ENCODE measurements at places on chromosomes 5 and 9. TPM values are rescaled to one million over a fixed set of nuclear protein-coding genes. Genes with fewer than 3 reads are reported as not detected.
A peak's percentile ranks its signal among the peaks of the same experiment; 100 is the strongest.

- no peaks in the 10 kb centered on the region for H3K27me3 ChIP-seq
- H3K4me3 ChIP-seq: no peak overlapping the region
- no peaks in the 10 kb centered on the region for H3K4me1 ChIP-seq
- no peak overlapping the region for H3K27ac ChIP-seq
Measured at GRCh38 chr9:121085661-121086060, 10.9 kb downstream of the CNTRL start.

DNA sequence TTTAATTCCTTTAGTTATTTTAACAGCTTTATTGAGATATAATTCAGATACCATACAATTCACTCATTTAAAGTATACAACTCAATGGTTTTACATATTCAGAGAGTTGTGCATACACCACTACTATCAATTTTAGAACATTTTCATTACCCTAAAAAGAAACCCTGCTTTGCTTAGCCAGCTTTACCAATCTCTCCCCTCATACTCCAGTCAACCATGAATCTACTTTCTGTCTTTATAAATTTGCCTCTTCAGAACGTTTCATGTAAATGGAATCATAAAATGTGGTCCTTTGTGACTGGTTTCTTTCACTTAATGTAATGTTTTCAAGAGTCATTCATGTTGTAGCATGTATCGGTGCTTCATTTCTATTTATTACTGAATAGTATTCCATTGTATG is 24.9 kb downstream of the NIM1K start:
- H3K4me1 ChIP-seq: no peaks in the 10 kb centered on the region
- H3K27ac ChIP-seq: no peak overlapping the region
- peaks cover 14% of the 10 kb centered on the region for H3K27me3 ChIP-seq
- no peak overlapping the region for H3K4me3 ChIP-seq
- H3K36me3 ChIP-seq: peaks cover 3% of the 10 kb centered on the region

GRCh38 chr5:88235828-88236227 is 32.8 kb downstream of the TMEM161B start:
- H3K36me3 ChIP-seq: peaks cover 7% of the 10 kb centered on the region
- H3K4me3 ChIP-seq: no peak overlapping the region
- no peak overlapping the region for H3K27ac ChIP-seq
- no peaks in the 10 kb centered on the region for H3K4me1 ChIP-seq
- H3K27me3 ChIP-seq: no peaks in the 10 kb centered on the region

The PKD2L2 gene
- total RNA-seq: not detected

DNA sequence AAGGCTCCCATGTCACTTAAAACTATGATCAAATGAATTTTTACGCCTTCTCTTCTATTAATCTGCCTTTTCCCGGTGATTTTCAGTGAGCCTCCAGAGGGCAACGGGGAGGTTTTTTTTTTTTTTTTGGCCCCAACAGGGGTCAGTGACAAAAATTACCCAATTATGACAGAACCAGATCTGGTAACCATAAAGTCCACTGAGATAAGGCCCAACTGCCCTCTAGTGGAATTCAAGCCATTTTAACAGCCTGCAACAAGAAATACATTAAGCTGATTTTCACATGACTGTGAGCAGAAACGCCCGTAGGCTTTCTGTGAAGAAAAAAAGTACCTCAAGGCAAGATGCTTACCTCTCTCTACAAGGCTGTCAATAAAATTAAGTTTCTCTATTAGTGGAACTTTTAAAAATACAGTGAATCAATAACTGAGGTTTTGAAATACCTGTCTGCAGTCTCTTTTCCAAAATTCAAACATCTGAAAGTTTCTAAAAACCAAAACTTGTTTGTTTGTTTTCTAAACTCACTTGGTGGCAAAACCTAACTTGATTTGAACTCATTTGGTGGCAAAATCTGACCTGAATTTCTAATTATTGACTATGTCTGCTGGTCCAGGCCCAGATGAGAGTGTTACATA is 49.7 kb upstream of the FST start:
- no peak overlapping the region for H3K4me3 ChIP-seq
- H3K27me3 ChIP-seq: no peaks in the 10 kb centered on the region
- H3K27ac ChIP-seq: no peak overlapping the region
- peaks cover 18% of the 10 kb centered on the region for H3K4me1 ChIP-seq

- DNase-seq: no peak
- H3K27ac ChIP-seq: no peak overlapping the region
- H3K36me3 ChIP-seq: no peaks in the 10 kb centered on the region
- H3K27me3 ChIP-seq: no peaks in the 10 kb centered on the region
- H3K4me3 ChIP-seq: no peak overlapping the region
Measured at GRCh38 chr5:54458221-54458620, 2.7 kb downstream of the HSPB3 start.

- no peak overlapping the region for H3K4me3 ChIP-seq
- no peaks in the 10 kb centered on the region for H3K4me1 ChIP-seq
- H3K27me3 ChIP-seq: peaks cover 17% of the 10 kb centered on the region
- peak; percentile 77 for DNase-seq
Measured at GRCh38 chr5:132052520-132052919, 7.9 kb upstream of the IL3 start.

DNA sequence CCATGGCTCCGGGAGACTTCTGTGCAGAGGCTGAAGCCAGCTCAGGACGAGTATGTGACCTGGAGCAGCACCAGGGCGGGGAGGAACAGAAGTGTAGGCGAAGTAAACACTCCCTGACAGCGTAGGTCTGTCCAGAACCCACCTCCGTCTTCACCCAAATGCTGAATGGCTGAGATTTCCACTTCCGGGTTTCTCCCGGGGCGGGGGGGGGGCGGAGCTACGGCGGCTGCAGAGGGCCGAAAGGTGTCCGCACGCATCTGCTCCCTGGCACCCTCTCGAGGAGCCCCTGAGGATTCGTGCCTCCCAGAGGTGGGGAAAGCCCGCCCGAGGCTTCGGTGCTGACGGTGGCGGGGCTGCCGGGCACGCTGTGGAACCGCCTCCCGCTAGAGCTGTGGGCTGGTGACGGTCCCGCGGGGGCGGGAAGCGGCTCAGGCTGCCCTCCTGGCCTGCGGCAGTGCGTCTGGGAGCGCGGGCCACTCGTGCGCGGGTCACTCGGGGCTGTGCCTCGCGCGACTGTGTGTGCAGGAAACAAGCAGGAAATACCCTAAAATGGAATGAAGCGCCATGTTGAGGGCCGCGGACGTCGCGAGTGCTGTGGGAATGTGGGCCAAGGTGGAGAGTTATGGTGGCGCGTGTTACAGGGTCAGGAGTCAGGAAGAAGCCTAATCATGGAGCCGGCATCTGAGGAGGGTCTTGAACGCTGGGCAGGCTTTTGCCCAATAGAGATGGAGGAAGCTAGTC is 1425.4 kb downstream of the FOXD4L5 start:
- no peaks in the 10 kb centered on the region for H3K4me1 ChIP-seq
- H3K4me3 ChIP-seq: no peak overlapping the region
- no peaks in the 10 kb centered on the region for H3K27me3 ChIP-seq
- no peaks in the 10 kb centered on the region for H3K36me3 ChIP-seq
- no peak overlapping the region for H3K27ac ChIP-seq

The PDE8B gene
- total RNA-seq: 1.1 TPM

The SLC4A9 gene
- not detected for total RNA-seq

GRCh38 chr9:33024126-33024965 is 727 bp upstream of the DNAJA1 start:
- peak overlapping the region; percentile 97 for H3K27ac ChIP-seq
- H3K4me3 ChIP-seq: peak overlapping the region; percentile 91

DNA sequence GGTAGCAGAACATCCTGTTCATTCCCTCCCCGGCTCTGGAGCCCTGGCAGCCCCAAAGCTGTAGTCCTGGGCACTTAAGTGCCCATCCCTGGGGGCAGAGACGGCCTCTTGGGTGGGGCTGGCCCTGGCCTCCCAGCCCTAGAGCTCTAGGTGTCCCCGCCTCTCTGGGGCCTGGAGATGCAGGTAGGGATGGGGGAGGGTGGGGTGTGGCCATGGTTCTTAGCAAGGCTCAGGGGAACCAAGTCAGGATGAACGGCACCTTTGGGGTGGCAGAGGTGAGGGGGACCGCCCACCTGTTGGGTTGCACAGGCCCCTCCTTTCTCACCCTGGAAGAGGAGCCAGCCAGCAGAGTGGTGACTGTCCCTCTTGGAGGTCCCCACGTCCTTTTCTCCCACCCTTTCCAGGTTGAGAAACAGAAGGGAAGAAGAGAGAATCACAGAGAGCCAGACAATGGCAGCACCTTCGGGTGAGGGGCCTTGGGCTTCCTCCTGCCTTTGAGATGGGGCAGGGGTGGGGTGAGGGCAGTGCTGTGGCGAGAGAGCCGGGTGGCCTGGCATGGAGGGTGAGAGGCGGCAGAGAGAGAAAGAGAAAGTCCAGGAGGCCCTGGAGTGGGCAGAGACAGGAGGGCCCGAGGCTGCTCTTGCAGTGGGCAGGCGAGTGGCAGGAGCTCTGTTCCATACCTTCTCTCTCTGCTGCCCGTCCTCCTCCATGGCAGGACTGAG is 2.3 kb downstream of the CRAT start:
- H3K4me3 ChIP-seq: no peak overlapping the region
- DNase-seq: no peak

- no peak for DNase-seq
- H3K4me1 ChIP-seq: peaks cover 14% of the 10 kb centered on the region
- H3K36me3 ChIP-seq: no peaks in the 10 kb centered on the region
- no peak overlapping the region for H3K27ac ChIP-seq
Measured at GRCh38 chr9:91694081-91694870, 255.8 kb downstream of the ROR2 start.

DNA sequence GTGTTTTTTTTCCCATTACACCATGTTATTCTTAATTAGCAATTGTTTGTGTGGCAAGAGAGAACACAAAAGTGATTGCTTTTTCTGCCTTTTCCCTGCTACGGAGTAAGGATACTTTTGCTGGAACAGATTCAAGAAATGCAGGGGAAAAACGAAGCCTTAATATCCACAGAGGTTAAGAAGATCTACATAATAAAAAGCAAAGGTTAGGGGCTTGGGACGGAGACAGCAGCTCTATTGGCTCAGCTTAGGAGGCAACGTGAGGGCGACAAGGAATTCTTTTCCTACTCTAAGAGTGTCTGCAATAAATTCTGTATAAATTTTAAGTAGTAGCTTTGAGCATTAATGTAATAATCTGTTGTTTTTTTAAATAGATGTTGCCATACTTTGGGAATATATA is 693.3 kb downstream of the DTWD2 start:
- H3K27me3 ChIP-seq: peaks cover 8% of the 10 kb centered on the region
- H3K36me3 ChIP-seq: no peaks in the 10 kb centered on the region
- H3K27ac ChIP-seq: no peak overlapping the region
- no peak overlapping the region for H3K4me3 ChIP-seq

The STK32A gene
- 0.31 TPM for total RNA-seq

DNA sequence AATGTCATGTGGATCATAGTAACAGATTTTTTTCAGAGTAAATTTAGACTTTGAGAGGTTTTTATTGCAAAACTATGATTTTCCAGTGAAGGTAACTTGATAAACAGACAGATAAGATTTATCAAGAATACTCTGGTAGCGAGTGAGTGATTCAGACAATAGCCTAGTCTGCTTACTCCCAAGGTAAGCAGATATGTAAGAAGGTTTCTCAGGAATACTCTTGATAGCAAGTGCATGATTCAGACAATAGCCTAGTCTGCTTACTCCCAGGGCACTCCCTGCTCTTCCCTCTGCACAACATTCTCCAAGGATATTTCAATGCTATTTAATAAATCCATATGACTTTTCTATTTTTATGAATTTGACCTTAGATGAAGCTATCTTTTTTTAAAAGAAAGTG is 1881.5 kb downstream of the EFNA5 start:
- H3K4me3 ChIP-seq: no peak overlapping the region
- DNase-seq: no peak
- no peaks in the 10 kb centered on the region for H3K36me3 ChIP-seq
- no peaks in the 10 kb centered on the region for H3K4me1 ChIP-seq
- no peaks in the 10 kb centered on the region for H3K27me3 ChIP-seq
- no peak overlapping the region for H3K27ac ChIP-seq
